ENCODE measurements at places on chromosomes 5 and 9. TPM values are rescaled to one million over a fixed set of nuclear protein-coding genes. Genes with fewer than 3 reads are reported as not detected.

The IFT74 gene
- 8.9 TPM for total RNA-seq

The SLC36A2 gene
- not detected for total RNA-seq

The INSL4 gene
- total RNA-seq, result 0.16 TPM

The LCN15 gene
- not detected for total RNA-seq

The ADAMTS12 gene
- total RNA-seq, result not detected

The PROB1 gene
- 0.72 TPM for total RNA-seq

The PCDHGB5 gene
- 0.26 TPM for total RNA-seq

The ZFP2 gene
- total RNA-seq, result 0.50 TPM

The LHX6 gene
- not detected for total RNA-seq

The CDC20B gene
- total RNA-seq, result not detected

- DNase-seq, result no peak
Measured at GRCh38 chr9:77935211-77935610, 96.4 kb downstream of the GNAQ start.

GRCh38 chr9:78029551-78030295 is 1.9 kb downstream of the GNAQ start:
- no peak for DNase-seq

GRCh38 chr5:104977529-104977928 is 1414.9 kb upstream of the NUDT12 start:
- DNase-seq, result no peak

DNA sequence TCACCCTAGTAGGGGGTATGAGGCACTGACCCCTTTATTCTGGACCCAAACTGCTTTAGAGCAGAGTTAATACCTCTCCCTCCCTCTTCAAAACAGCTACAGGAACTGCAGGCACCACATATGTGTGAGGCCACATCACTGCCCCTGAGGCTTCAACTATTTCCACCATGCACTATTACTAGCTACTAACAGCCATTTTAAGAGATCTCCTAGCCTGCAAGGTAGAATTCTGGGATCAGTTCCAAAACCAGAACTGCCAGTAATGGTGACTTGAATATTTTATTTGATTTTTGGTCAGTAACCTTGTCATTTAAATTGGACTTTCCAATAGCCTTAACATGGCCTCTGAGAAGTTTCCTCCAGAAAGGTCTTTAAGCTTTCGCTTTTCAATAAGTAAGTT is 55.3 kb upstream of the FSD1L start:
- DNase-seq, result no peak

DNA sequence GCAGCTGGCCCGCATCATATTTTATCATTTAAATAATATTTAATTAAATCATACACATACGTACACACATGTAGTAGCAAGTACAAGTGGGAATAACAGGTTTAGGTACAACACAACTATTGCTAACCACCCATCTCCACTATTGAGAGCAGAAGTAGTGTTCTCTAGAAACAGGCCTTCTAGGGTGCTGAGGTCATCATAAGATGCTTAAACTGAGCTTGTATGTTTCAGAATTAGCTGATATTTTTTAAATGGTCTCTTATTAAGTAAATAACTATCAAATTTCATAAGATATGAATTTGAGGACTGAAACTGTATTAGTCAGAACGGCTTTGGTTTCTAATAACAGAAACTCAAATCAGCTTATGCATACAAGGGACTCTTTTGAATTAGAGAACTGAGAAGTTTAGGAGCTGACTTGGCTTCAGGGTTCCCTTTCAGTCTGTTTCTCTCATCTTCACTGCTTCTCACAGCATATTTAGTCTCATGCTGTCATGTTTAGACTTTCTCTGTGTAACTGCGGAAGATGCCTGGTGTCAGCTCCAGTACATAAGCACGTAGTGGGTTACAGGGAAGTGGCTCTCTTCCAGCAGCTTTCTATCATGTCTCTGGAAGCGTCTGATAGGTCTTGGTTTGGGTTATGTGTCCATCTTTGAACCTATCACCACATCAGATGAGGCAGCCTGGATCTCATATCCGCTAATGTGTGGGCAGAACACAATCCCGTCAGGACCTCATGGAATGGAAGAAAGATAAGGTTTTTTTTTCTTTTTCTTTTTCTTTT is 25.0 kb upstream of the OCLN start:
- DNase-seq, result no peak

DNA sequence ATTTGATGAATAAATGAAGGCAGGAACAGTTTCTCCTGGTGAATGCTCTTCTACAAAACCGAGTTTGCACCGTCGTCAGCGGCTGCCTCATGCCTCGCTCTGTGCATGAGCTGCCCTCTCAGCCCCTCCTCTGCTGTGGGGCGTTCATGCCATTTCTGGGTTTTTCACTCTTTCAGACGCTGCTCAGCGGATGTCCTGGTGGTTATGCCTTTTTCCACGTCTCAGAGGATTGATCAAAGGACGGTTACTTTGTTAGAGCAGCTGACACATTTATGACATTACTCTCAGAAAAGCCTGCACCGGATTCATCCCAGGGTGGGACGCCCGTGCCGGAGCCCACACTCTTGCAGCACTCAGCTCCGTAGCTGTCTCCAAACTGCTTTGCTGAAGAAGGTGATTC is 195.9 kb upstream of the PPP1R26 start:
- DNase-seq, result no peak

DNA sequence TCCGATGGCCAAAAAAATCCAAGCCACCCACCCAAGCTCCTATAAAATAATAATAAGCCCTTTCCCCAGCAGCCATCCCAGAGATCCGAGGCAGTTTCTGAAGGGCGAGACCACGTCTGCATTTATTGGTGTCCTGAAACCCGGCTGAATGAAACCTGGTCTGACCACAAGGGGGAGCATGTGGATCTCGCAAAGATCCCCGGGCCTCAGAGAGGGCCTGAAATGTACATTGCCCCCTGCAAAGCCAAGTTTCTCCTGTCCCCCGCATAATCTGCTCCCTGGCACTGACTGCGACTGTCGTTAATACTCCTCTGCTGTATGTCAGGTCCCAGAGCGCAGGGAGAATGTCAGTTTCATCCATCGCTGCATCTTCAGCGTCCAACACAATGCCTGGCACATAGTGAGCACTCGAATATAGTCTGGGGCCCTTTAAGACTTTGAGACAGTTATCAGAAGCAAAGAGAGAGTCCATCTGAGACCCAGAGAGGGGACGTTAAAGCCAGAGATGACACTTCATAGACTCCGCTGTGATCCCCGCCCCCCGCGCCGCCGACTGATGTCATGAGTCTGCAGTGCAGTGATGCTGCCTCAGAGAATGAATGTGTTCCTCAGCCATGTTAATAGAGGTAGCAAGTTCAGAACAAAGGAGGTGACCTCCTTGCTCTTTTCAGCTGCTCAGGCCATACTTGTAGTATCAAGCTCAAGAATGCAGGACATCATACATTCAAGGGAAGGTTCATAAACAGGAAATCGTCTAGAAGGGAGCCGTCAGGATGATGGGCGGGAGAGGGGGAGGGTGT is 74.5 kb upstream of the BARHL1 start:
- DNase-seq, result peak; percentile 30

DNA sequence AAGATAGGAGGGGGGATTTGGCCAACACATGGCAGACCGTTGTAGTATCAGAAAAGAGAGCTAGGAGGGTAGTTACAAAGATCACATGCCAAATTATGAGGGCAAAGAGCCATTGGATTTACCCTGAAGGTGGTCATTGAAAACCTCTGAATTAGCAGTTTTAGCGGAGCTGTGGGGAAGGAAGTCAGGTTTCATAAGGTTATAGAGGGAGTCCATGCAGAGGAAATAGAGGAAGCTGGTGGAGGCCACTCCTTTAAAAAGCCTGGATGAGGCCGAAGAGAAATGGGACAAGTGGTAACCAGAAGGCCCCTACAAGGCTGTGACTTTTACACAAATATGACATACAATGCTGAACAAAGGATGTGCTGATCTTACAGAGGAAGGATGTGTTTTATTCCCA is 13.2 kb downstream of the DOCK8 start:
- DNase-seq, result no peak

GRCh38 chr9:109986521-109986991 is 206.6 kb downstream of the PALM2AKAP2 start:
- DNase-seq, result no peak

GRCh38 chr9:89542401-89543021 is 44.6 kb upstream of the SEMA4D start:
- no peak for DNase-seq

- DNase-seq, result no peak
Measured at GRCh38 chr5:43174586-43174985, 17.4 kb upstream of the NIM1K start.

- no peak for DNase-seq
Measured at GRCh38 chr5:165906871-165907270, 2384.6 kb upstream of the WWC1 start.

DNA sequence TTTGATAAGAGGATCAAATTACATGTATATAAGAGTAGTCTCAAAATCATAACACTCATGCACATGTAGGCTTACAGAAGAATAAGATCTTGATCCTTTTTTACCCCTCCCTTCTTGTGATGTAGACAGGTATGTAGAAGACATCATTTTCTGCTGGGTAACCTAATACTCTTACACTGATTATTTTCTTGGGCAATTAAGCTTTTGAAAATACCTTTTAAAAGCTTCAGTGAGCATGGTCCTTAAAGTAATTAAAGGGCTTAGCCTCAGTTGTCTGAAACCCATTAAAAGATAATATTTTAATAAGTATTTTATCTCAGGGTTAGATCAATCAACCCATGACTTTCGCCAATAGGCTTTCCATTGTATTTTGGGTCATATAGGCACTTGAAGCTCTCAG is 50.6 kb downstream of the ALDH1A1 start:
- DNase-seq, result no peak

DNA sequence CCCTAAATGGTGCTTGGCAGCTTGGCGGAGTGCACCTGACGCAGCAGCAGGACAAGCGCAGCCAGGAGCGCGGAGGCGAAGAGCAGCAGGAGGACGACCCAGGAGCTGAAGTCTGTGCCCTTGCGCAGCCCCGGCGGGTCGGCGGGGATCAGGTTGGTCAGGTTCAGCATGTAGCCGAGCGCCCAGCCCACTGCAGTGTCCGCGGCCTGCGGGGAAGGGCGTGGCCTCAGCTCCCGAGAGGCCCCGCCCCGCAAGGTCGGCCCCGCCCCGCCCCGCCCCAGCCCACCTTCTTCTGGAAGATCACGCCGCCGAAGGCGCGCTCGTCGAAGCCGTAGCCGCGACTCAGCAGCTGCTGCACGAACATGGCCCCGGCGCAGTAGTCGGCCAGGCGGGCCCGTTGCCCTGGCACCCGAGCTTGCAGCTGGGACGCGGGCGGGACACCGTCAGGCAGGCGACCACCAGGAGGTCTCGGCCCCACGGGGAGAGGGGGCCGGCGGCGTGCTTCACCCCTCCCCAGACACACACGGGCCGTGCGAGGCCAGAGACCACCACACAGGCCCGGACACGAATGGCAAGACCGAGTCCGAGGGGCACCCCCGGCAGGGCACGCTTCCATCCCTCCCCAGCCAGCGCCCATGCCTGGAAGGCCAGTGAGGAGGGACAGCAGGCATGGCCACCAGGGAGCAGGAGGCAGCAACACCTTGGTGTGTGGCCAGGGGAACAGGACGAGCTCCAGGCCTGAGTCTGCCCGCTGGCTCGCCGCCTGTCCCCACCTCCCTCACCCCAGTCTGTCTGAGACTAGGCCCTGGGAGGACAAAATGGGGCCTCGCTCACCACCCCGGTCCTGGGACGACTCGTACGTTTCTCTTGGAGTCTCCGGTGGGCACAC is 2.9 kb upstream of the NPDC1 start:
- no peak for DNase-seq

DNA sequence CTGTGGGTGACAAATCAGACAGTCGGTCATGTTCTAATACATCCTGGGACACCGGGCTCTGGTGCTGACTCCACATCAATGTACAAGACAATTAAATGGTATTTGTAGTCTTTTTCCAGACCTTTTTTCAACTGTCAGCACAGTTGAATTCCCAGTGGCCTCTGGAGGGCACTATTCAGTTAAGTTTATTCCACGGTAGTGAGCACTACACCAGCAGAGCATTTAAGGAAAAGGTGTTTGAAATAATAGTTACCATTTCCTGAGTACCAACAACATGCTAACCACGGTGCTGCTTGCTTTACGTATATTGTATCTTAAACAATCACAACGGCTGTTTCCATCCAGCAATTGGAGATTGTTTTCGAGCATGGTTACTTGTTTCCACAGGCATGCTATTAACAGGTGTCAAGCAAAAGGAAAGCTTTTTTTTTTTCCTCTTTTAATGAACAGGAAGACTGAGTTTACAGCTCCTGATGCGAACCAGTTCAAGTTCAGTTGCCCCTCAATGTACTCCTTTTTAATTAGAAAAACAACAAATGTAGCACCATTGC is 186.7 kb downstream of the PDZD2 start:
- DNase-seq, result no peak

GRCh38 chr9:37997636-37998374 is 71.2 kb downstream of the SHB start:
- DNase-seq, result no peak

DNA sequence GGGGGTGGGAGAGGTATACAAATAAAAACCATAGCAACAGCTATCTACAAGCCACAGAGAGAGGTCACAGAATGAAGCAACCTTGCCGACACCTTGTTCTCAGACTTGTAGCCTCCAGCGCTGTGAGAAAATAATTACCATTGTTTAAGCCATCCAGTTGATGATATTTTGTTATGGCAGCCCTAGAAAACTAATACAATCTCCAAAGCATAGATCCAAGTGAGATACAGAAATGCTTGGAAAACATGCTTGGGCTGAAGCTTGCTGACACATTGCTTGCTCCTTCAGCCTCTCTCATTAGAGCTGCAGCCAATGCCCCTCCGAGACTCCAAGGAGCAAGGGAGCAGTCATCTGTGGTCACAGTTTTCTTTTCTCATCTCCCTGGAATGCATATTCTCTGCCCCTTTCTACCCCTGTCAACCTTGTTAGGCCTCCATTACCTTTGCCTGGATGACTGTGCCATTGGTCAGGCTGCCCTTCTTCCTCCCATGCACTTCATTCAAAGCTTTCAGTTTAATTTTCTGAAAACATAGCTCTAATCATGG is 401.4 kb upstream of the KLF4 start:
- no peak for DNase-seq

GRCh38 chr9:1154739-1155138 is 104.6 kb downstream of the DMRT2 start:
- no peak for DNase-seq

- DNase-seq, result no peak
Measured at GRCh38 chr5:6343951-6344592, 34.3 kb downstream of the MED10 start.

DNA sequence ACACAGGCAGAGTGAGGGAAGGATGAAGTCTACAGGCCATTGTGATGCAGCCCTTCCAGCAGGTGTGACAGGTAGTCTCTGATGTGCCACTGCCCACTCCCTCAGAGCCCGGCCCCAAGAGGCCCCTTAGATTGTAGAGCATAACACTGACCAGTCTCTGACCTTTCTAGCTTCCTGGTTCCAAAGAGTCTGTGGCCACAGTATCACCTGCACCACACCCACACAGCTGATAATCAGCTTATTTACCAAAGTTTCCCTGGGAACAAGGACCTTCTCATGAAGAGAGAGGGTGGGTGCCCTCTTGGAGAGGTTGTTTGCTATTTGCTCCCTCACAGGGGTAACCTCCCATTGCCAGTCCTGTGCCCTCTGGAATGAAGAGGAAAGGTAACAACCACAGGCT is 11.0 kb upstream of the ACER2 start:
- DNase-seq, result no peak

GRCh38 chr9:70256123-70256551 is 2.6 kb upstream of the SMC5 start:
- no peak for DNase-seq
